ENCODE measurements at places on chromosomes 4 and X.
A peak's percentile ranks its signal among the peaks of the same experiment; 100 is the strongest.

DNA sequence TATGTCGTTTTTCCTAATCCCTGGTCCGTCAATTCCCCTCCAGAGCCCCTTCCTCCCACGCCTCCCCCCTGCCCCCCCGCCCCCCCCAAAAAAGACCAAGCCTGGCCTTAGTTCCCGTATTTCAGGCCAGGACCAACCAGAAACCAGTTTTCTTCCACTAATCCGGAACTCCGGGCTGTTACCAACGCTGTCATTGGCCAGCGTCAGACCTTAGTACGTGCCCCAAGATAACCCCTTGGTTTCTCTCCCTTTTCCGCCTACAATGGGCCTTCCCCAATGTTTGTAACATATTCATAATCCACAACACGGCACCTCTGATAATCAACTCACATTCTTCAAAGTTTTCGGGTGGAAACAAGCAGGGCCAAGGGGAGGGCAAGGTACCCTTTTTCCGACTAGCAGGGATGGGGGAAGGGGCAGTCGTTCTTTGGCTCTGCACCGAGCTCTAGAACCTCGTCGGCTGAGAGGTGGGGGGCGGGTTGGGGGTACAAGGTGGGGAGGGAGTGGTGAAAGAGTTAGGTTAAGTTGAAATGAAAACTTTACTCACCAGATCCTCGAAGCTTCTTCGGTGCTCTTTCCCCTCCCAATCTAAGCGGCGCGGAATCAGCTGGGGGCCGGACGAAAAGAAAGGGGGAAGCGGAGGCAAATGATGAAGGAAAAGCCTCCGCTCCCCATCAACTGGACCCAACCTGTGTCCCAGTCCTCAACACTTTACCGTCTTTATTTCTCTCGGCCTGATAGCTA is 1.5 kb downstream of the BRWD3 start:
- DNase-seq = peak; percentile 90

GRCh38 chr4:38454284-38454683 is 209.7 kb upstream of the KLF3 start:
- no peak for DNase-seq

- no peak for DNase-seq
Measured at GRCh38 chr4:52421811-52422213, 237.3 kb downstream of the USP46 start.

- DNase-seq = no peak
Measured at GRCh38 chrX:54116391-54116790, 66.7 kb downstream of the FAM120C start.

- DNase-seq = peak; percentile 28
Measured at GRCh38 chr4:38803833-38804653, 548 bp downstream of the TLR1 start.

DNA sequence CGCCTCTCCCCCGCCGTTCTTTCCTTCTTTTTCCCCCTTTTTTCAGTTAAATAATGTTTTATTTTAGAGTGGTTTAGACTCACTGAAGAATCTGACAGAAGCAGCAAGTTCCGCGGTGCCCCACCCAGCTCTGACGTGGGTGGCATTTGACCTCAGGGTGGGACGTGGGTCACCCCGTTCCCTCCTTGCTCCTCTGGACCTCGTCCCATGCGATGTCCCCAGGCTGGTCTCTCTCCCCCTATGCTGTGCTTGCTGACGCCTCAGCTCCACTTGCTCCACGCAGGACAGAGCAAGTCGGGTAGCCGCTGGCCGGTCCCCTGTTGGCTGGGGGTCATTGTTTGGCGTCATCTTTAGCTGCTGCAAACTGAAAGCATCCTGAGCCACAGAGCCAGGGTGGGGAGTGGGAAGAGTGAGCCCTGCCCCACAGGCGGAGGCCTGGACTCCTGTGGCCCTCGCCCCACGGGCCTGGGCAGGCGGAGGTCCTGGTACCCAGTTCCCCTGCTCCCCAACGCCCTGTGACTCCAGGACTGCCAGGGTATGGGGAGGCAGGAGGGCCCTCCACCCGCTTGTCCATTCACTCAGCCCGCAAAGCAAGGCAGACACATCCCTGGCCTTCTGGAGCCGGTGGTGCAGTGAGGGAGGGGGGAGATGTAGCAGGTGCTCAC is 30.8 kb downstream of the TRMT44 start:
- DNase-seq = no peak

- DNase-seq = no peak
Measured at GRCh38 chr4:100098011-100098545, 92.2 kb downstream of the DDIT4L start.

DNA sequence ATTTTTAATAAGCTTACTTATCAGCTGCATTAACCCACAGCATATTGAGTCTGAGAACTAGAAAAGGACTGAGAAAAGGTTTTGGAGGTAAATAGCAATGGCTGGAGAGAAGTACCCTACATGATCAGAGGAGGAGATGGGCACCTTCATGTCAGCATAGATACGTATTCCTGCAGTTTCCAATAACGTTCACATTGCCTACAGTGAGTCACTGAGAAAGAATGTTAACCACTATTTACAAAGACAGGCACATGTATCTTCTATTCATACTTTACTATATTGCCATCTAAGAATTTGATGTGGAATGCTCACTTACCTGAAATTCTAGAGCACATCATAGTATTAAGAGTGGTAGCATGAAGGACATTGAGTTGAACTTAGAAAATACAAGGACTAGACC is 92.5 kb downstream of the TLL1 start:
- DNase-seq = no peak

DNA sequence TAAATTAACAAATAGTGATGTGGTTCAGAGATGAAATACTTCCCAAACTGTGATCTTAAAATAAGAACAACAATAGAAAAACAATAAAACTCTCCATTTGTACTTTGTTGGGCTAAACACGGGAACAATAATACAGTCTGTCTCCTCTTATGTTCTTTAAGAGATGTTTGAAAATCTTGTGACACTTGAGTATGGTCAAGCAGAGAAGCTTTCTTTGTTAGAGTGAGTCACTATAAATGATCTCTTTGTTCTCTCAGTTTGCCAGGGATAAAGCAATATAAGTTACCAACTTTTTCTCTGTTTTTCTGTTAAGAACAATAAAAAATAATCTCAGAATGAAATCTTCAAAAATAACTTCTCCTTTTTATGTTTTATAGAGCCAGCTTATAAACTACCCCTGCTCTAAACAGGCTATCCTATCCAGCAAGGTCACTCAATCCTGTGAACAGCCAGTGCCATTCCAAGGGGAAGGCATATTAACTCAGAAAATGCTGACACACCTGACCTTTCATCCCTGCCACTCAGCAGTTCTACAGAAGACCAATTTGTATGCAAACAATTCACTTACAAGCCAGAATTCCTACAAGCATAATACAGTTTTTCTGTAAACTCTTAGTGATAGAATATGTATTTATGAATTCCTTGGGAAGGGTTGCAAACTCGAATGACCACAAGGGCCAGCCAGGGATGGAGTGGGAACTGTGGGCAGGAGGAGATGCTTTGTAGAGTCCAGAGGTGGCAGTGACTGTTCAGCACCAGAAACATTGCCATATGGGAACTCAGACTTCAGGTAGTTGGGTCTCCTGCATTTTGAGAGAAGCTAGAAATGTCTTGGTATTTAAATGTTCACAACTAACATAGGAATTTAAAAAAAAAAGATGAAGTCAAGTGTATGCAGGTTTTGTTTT is 52.2 kb downstream of the AFM start:
- no peak for DNase-seq

- no peak for DNase-seq
Measured at GRCh38 chrX:115183980-115184379, 5.2 kb upstream of the RBMXL3 start.

DNA sequence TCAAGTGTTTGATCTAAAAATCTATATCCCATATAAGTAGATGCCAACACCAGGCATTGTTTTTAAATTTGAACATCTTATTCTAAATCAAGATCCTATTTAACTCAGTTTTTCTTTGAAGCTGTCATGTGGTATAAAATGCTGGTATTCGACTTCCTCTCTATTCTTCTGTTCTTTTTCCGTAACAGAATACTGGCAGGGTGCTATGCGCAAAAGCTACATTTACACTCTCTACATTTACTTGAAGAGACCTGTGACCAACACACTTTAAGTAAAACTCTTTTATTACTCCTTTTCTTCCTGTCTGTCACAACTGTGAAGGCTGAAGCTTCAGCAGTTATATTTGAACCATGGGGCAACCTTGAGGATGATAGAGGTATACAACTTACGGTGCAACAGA is 612.8 kb downstream of the C4orf33 start:
- DNase-seq = no peak

DNA sequence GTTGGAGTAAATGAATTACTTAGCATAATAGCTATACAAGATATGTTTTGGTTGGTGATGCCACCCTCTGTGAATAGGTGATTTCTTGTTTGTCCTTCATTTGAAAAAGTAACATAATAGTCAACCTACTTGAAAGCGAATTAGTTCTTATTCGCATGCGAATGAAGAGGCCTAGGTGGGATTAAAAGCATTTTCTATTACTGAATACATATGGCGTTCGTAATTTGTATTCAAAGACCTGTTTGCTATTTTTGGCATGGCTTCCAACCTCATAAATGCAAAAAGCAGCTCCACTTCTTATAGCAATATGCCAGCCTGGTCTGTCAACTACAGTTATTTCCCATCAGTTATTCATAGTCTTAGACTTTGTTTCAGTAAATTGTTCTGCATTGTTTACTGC is 261.3 kb downstream of the TENM3 start:
- no peak for DNase-seq

DNA sequence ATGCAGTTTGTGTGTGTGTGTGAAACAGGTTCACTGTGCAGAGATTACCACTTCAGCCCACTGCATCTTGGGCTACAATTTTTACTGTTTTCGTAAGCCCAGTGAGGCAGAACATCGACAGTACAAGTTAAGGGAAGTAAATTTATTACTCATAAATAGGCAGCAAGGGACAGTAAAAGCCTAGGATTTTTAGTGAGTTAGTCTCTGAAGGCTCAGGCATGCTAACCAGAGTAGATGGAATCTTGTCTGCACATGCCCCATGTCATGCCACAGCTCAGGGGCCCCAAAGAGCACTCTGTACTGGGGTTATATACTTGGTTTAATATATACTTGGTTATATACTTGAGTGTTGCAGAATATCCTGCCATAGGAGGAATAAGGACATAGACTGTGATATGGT is 825.7 kb downstream of the TECRL start:
- DNase-seq = no peak

GRCh38 chrX:48580662-48581061 is 6.4 kb downstream of the RBM3 start:
- DNase-seq = no peak

- DNase-seq = no peak
Measured at GRCh38 chr4:53704329-53704728, 113.0 kb upstream of the LNX1 start.

GRCh38 chrX:38627683-38628082 is 66.3 kb downstream of the TSPAN7 start:
- DNase-seq = peak; percentile 72

- no peak for DNase-seq
Measured at GRCh38 chr4:152485726-152486276, 50.1 kb downstream of the FBXW7 start.

GRCh38 chrX:153638436-153639176 is 8.4 kb upstream of the DUSP9 start:
- no peak for DNase-seq

DNA sequence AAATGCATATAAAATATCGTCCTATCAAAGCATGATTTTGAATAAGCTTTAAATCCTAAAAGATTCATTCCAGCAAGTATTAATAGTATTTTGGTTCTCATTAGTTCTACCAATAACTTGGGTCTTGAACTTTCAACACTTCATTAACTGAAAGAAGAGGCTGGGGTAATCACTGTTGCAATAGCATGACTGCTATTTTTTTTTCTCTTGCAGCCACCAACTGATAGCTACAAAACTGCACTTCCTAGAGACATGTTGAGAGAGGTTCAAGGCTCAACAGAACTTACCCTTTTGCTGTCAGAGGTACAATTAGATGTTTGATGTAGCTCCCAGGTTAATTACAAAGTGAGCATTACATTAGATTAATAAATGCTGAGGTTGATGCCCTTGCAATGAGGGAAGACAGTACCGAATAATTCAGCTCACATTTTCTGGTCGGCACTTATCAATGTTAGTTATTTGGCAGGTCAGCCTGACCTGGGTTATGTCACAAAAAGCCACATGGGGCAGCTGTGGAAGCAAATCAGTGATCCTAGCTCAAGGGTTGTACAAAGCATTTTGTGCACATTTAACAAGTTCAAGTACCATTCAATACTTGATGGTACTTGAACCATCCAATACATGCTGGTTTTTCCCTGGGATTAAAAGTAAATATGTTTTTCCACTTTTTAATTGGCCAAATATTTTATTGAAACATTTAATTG is 29.9 kb upstream of the TET2 start:
- DNase-seq = peak; percentile 55

DNA sequence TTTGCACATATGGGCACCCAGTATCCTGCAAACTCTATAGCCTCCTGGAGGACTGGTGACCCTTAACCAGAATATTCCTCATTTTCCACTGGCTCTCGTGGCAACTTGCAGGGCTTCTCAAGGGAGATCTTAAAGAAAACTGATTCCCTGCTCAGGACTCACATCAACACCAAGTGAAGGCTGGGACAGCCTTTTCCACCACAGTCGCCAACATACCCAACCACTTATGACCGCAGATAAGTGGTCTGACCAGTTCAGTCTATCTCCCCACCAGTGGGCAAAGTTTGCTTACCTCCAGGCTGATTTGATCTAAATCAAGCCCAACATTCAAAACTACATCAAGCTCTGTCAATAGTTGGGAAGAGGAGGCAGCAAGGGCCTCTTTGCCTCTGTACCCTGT is 289.3 kb upstream of the GATB start:
- DNase-seq = no peak

GRCh38 chr4:41696763-41697162 is 51.8 kb downstream of the PHOX2B start:
- DNase-seq = no peak

GRCh38 chrX:107522901-107523300 is 73.4 kb downstream of the FRMPD3 start:
- no peak for DNase-seq

GRCh38 chr4:179625406-179625805 is 2183.2 kb upstream of the AGA start:
- DNase-seq = no peak

DNA sequence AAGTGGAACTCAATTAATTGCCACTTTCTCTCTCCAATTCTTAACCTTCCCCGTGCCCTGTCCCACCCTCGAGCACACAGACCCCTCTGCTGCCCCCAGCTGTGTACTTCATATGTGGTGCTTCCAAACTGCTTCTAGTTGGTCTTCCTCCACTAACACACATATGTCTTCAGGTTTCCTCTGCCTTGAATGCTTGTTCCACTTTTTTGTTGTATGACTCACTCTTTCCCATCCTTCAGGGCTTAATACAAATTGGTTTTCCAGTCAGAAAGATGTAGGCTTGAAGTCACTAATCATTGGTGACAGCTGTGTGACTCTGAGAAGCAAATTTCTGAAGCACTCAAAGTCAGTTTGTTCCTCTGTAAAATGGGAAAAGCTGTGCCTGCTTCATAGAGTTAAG is 30.6 kb downstream of the TRIM2 start:
- DNase-seq = no peak

DNA sequence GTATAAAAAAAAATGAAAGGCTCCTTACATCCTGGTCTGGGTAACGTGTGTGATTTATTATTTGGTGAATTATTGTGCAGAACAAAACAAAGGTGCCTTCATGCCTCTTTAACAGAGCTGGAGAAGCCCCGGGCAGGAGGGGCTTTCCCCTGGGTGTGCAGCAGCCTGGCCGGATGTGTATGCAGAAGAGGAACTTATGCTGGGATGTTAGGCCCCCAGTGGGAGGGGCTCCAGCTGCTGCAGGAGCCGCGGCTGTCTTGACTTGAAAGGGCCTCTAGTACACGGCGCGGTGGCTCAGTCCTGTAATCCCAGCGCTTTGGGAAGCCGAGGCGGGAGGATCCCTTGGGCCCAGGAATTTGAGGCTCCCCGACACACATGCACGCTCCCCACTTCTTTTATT is 16.0 kb downstream of the CCNQ start:
- DNase-seq = peak; percentile 52

- DNase-seq = no peak
Measured at GRCh38 chr4:149248191-149248764, 567.4 kb downstream of the IQCM start.
